Posterior vena cava (tissue), 2 donors: ENCODE measurements at places on chromosomes 1 and 21. TPM values are rescaled to one million over a fixed set of nuclear protein-coding genes. Genes with fewer than 3 reads are reported as not detected.

Gene TBX19
- total RNA-seq, result 1.8 TPM

Gene OR6K3
- total RNA-seq, result not detected

Gene CFHR3
- total RNA-seq, result 0.38 TPM

Gene CAPZA1
- total RNA-seq, result 109 TPM

Gene GBP7
- not detected for total RNA-seq

Gene TBX15
- 2.5 TPM for total RNA-seq
